ENCODE measurements at places on chromosomes 1 and 21.

- no peak for DNase-seq
Measured at GRCh38 chr1:7639435-7640131, 131.5 kb upstream of the VAMP3 start.

DNA sequence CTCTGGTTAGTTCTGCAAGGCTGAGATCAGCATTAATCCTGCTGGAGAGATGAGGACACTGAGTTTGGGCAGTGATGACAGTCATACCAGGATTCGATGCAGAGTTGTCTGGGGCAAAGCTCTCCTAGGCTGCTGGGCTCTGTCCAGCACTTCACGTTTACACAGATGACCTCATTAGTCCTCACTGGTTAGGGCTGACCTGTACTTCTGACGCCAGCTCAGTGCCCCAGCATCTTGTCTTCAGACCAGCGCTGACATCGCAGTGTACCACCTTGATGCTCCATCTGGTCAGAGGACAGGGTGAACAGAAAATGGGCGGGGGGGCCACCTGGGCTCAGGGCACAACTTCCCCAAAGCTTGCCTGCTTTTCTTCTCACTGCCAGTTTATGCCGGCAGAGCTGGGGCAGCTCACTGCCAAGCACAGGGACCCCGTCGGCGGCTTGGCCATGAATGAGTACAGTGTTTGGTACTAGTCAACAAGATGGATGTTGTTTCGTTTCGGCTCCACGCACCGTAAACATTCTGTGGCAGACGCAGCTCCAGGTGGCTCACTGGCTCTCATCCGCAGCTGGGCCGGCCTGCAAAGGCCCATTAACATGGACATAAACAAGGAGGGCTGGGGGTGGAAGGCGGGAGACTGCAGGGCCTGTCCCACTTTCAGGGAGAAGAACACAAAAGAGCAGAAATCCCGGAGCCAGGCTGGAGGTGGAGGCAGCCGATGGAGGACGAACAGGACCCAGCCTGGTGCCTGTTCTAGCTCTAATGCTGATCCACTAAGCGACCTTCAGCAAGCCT is 118.7 kb downstream of the GLIS1 start:
- DNase-seq: no peak

DNA sequence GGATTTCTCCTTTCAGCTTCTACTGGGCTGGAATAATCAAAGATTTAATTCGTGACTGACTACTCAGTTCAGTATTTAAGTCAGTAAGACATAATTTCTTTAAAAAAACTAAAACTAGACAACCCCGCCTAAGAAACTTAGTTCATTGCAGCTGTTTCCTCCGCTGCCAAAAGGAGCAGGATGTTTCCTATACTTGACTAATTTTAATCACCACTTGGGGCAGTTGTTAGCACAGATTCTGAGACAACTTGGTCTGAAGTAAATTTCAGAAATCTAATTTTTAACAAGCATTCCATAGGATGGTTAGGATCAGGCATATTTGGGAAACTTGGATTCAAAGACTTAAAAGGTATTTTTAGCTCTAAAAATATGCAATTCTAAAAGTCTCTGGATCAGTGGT is 34.0 kb downstream of the EPRS1 start:
- DNase-seq: no peak

DNA sequence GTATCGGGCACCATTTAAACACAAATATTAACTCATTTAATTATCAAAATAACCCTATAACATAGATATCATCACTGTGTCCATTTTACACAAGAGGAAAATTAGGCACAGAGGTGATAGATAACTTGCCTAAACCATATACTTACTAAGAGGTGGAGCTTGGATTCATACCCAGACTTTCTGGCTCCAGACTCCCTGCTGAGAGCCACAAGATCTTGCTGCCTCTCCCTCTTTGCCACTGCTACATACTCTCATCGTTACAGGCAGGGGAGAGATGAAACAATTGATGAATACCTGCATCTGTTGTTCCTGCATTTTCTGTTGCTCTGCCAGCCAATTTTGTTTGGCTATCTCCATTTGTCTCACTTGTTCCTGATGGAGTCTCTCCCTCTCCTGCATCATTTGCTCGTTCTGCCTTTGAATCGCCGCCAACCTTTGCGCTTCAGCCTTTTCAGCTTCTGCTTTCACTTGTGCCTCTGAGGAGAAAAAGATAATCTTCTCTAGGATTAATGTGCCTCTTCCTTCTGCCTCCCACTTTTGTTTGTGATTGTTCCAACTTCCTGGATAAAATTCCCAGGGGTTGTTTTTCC is 10.6 kb downstream of the GBP5 start:
- DNase-seq: no peak

DNA sequence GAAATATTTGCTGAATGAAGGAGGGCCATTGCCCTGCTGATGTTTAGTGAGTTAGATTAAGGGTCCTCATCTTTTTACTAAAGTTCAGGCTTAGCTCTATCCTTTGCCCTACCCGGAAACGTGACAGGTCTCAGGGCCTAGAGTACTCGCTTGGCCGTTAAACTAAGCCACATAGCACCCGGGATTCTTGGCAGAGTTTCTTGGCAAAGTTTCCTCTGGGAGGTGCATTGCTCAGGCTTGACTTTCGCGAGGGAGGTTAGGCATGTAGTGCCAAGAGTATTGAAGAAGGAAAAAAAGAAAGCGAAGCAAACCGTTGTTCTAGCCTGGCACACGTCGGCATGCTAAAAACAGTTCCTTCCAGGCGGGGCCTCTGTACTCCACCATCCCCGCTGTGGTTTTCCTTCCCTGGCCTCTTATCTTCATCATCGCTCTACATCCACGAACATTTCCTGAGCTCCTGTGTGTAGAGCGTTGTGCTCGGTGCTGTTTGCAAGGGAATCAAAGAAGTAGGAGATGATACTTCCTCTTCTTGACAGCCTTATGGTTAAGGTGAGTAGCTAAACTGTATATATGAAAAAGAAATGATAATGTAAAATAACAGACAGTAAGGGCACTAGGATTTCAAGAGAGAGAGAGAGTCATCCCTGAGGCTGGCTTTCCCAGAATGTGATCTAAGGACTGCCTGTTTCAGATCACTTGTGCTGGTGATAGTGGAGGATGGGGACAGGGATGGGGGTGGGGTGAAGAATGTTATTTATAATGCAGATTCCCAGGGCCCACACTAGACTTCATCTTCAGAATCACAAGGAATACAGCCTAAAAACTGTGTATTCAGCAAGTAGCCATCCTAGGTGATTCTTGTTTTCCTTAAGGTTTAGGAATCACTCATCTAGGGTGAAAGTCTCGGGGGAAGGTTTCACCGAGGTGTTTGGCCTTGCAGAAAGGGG is 18.8 kb downstream of the RNF220 start:
- DNase-seq: no peak

DNA sequence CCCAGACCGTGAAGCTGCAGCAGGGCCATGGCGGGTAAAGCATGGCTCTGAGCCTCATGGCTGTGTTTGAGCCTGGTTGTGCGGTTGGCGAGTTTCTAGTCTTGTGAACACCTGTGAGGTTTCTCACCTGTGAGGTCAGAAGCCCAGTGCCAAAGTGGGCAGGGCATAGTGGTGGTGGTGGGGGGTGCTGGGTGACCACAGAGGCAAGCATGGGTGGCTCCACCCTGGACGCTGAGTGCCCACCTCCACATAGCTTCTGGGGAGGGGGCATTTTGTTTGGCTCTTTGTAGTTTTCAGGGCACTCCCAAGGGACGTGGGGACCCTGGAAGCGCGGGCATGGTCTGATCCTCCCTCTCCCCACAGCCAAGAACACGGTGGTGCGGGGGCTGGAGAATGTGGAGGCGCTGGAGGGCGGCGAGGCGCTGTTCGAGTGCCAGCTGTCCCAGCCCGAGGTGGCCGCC is 91.1 kb downstream of the TRIM11 start:
- DNase-seq: no peak

DNA sequence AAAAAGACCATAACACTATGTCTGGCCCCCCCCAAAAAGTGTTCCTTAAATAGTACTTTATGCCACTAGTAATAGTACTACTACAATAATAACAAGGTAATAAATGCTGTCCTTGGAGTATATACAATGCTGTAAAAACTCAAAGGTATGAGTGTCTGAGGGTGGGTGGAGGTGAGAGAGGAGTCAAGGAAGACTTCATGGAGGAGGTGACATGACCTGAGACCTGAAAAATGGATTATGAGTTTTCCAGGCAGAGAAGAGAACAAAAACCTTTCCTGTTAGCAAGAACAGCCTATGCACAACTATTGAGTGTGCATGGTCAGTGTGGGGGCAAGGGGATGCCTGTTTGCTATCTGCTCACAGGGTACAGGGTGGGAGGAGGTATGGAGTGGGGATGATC is 290.2 kb upstream of the USP24 start:
- no peak for DNase-seq

DNA sequence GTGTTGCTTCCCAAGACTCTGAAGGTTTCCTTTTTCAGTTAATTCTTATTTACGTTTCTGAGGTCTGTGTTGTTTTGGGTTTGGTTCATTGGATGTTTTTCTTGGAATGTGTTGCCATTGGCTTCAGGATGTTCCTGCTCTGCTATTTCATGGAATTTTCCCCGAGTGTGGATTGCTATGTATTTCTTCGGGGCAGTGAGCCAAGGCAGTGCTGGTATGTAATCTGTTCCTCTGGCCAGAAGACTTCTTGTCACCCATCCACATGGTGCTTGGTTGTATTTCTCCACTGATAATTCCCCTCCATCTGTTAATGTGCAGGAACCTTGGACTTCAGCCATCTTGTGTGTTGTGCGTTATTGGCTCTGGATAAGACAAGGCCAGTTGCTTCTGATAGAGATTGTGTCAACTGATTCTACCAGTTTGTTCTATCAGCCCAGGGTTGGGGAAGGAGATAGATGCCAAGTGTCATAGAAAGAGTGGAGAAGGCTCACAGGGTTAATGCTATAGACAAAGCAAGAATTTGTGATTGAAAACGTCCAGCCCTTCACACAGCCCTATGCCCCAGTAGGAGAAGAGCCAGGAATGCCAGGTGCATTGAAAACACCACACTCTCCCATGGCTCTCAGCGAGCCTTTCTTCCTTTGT is 505.2 kb downstream of the PLPP3 start:
- no peak for DNase-seq

DNA sequence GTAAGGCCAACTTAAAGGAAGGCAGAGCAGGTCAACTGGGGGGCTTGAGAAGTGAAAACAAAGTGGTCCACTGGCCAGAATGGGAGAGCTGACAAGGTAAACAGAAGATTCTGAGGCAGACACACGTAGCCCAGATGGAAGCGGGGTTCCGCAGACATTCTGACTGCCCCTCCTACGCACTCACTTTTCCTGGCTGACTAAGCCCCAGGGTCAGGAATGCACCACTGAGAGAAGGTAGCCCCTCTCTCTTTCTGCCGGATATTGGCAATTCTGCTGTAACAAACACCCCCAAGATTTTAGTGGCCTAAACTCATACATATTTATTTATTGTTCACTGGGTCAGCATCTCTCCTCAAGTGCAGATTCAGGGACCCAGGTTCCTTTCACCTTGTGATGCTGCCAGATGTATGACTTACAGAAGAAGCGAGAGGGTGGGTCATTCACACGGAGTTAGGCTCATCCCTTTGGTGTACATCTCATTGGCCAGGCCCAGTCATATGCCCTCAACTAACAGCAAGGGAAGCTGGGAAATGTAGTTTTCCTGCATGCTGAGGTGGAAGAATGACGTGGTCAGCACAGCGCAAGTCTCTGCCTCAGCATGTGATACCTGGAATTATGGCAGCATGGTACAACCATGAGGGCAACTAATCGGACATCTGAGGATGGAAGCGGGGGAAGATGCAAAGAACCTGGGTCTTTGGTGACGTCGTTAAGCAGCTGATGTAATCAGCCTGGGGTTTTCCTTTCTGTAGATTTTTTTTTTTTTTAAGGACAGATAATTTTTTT is 43.4 kb upstream of the MRPS6 start:
- no peak for DNase-seq

- no peak for DNase-seq
Measured at GRCh38 chr1:27682351-27682944, 10.5 kb upstream of the IFI6 start.

GRCh38 chr1:147781056-147781471 is 20.7 kb upstream of the GJA5 start:
- no peak for DNase-seq

DNA sequence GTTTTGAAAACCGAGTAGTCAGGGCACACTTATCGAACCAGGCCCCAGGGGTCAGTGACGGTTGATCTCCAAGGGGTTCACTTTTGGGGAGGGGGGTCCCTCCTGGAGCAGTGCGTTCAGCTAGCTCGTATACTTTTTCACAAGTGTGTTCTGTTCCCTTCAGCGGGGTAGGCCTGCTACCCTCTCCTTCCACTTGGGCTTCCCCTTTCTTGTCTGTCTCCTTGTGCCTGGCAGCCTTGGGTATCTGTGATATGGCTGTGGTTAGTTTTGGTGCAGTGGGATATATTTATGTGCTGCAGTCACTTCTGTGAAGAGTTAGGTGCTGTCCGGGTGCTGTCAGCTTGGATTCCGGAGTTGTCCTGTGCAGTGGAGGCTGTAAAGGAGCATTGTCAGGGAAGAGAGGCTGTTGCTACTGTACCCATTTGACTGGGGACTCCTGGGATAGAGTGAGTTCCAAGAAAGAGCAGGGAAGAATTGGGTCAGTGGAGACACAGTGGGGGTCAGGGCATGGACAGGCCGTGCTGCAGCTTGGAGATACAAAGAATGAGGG is 29.7 kb downstream of the ADARB1 start:
- DNase-seq: no peak

- DNase-seq: no peak
Measured at GRCh38 chr1:94225845-94226244, 11.5 kb downstream of the ARHGAP29 start.

GRCh38 chr1:78387871-78388270 is 102.9 kb upstream of the PTGFR start:
- DNase-seq: no peak

- no peak for DNase-seq
Measured at GRCh38 chr1:17929224-17929623, 174.1 kb downstream of the ACTL8 start.

- no peak for DNase-seq
Measured at GRCh38 chr1:210321131-210321530, 7.6 kb upstream of the HHAT start.

GRCh38 chr1:234755449-234755863 is 145.5 kb upstream of the IRF2BP2 start:
- no peak for DNase-seq
